Naive thymus-derived CD8-positive, alpha-beta T cell (primary cell): ENCODE measurements at places on chromosomes 6 and 20.
A peak's percentile ranks its signal among the peaks of the same experiment; 100 is the strongest.

DNA sequence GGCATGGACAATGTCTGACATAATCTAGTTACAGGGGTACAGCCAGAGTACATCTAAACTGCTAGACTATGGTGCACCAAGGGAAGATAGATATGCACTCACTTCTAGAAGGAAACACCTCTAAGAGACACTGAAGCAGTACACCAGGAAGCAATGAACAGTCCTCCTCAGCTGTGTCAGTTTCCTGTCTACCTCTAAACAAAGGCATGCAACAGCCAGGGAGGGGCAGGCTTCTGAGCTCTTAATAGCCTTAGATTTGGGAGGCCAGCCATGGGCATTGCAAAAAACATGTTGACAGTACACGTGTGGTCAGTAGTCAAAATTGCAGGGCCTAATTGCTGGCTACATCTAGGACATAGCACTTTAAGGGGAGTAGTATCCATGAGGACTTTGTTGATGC lies 21.4 kb downstream of the CRYBG1 start:
- H3K27me3 ChIP-seq: peaks cover 9% of the 10 kb centered on the region
- no peak for DNase-seq
- H3K36me3 ChIP-seq: no peaks in the 10 kb centered on the region
- no peak overlapping the region for H3K27ac ChIP-seq

GRCh38 chr20:33499355-33499754 lies 9.5 kb downstream of the CBFA2T2 start:
- no peaks in the 10 kb centered on the region for H3K27me3 ChIP-seq
- peaks cover 35% of the 10 kb centered on the region for H3K4me1 ChIP-seq
- peaks cover 12% of the 10 kb centered on the region for H3K36me3 ChIP-seq
- H3K27ac ChIP-seq: no peak overlapping the region
- no peak for DNase-seq

- no peak for DNase-seq
- no peaks in the 10 kb centered on the region for H3K36me3 ChIP-seq
- no peak overlapping the region for H3K27ac ChIP-seq
- H3K27me3 ChIP-seq: peaks cover 8% of the 10 kb centered on the region
These were observed 83.4 kb downstream of the BMP6 start for GRCh38 chr6:7809346-7809745.

DNA sequence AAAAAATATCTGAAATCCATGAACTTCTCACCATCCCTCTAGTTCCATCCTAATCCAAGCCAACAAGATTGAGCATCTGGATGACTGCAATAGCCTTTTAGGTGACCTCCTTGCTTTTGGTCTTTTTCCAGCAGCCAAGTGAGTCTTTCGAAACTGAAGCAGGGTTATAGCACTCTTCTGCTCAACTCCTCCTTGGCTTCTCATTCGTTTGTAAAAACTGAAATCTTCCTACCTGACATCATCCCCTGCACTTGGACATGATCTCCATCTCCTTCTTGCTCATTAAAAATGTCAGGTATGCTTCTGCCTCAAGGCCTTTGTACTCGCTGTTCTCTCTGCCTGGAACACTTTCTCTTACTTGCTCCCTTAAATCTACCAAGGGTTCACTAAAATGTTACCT lies 46.0 kb downstream of the STX7 start:
- H3K27ac ChIP-seq: no peak overlapping the region
- H3K36me3 ChIP-seq: peaks cover 24% of the 10 kb centered on the region
- H3K4me3 ChIP-seq: no peak overlapping the region
- no peaks in the 10 kb centered on the region for H3K27me3 ChIP-seq
- no peaks in the 10 kb centered on the region for H3K4me1 ChIP-seq
- no peak for DNase-seq

- no peaks in the 10 kb centered on the region for H3K27me3 ChIP-seq
- DNase-seq: no peak
- H3K27ac ChIP-seq: no peak overlapping the region
These were observed 147.2 kb upstream of the SNX9 start for GRCh38 chr6:157675831-157676230.

DNA sequence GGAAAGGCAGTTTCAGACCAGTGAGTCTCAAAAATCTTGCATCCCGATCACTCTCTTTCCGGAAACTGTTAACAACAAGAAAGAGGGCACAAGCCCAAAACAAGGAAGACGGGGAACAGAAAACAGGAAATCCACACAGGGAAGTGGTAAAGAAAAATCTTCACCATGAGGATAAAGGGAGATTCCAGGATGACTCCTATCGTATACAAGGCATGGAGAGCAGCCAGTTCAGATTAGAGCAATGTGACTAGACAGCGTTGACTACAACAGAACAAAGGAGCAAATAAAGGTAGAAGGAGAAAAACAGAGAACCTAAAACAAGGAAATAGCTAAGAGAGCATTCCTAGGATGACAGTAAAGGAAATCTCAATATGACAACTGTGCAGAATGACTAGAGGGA lies 26.5 kb downstream of the VNN1 start:
- H3K36me3 ChIP-seq: no peaks in the 10 kb centered on the region
- no peak overlapping the region for H3K4me3 ChIP-seq
- H3K27ac ChIP-seq: no peak overlapping the region
- peaks cover 34% of the 10 kb centered on the region for H3K27me3 ChIP-seq

GRCh38 chr6:96301781-96302180 lies 219.8 kb upstream of the UFL1 start:
- no peaks in the 10 kb centered on the region for H3K36me3 ChIP-seq
- peaks cover 2% of the 10 kb centered on the region for H3K27me3 ChIP-seq
- DNase-seq: no peak
- no peaks in the 10 kb centered on the region for H3K4me1 ChIP-seq
- H3K27ac ChIP-seq: no peak overlapping the region

DNA sequence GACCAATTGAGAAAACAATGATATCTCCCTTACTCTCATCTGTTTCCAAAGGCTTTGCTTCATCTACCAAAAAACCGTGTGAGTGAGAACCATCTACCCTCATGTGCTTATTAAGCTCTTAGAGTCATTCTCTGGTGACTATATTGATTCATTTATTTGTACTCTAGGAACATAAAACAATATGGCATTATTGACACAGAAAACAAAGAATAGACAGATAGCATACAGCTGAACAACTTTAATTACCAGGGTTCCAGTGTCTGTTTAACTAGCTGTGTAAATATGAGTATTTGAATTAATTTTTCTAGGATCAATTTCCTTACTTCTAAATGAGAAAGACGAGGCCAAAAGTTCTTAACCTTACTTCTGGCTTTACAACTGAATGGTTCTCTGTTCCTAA lies 31.3 kb upstream of the HEY2 start:
- H3K27me3 ChIP-seq: peaks cover 18% of the 10 kb centered on the region
- H3K4me1 ChIP-seq: no peaks in the 10 kb centered on the region
- no peak for DNase-seq
- H3K27ac ChIP-seq: no peak overlapping the region
- H3K4me3 ChIP-seq: no peak overlapping the region

DNA sequence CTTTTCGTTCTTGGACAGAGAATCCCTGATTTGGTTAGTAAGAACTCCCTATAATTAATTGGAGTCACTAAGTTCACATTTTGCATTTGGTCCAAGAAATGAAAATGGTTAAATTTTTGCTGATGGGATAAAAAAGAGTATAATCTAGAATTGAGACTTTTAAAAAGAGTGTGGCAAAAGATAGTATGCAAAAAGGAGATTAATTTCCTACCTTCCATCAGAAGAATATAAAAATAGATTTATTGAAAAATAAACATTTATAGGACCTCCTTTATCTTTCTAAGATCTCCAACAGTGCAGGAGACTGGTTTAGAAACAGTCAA lies 105.5 kb upstream of the EEF1E1 start:
- DNase-seq: no peak
- no peaks in the 10 kb centered on the region for H3K36me3 ChIP-seq
- no peak overlapping the region for H3K27ac ChIP-seq
- H3K4me3 ChIP-seq: no peak overlapping the region
- H3K4me1 ChIP-seq: no peaks in the 10 kb centered on the region

GRCh38 chr6:137334884-137335283 lies 115.7 kb upstream of the IFNGR1 start:
- H3K4me3 ChIP-seq: no peak overlapping the region
- no peak overlapping the region for H3K27ac ChIP-seq
- no peaks in the 10 kb centered on the region for H3K36me3 ChIP-seq

- peak overlapping the region; percentile 98 for H3K27ac ChIP-seq
- H3K4me1 ChIP-seq: peaks cover 85% of the 10 kb centered on the region
- no peaks in the 10 kb centered on the region for H3K27me3 ChIP-seq
- H3K4me3 ChIP-seq: peak overlapping the region; percentile 82
- DNase-seq: no peak
- H3K36me3 ChIP-seq: peaks cover 7% of the 10 kb centered on the region
These were observed 10.4 kb downstream of the HIVEP2 start for GRCh38 chr6:142934599-142934998.

DNA sequence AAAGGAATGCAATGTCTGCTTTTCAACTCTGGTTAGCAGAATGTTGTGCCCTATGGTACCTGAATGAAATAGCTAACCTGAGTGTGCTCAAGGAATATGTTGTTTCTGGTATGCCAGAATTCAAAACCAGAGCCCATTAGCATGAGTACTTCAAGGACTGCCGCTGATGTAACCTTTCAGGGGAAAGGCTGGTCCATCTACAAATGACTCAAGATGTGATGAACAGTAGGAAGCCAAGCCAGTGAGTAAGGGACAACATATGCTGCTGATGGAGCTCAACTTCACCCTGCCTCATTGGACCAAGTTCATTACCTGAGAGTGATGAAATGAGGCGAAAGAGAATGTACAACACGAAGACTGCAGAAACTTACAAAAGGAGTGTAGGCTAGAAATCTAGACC lies 95.7 kb upstream of the BMP2 start:
- H3K4me1 ChIP-seq: no peaks in the 10 kb centered on the region
- no peaks in the 10 kb centered on the region for H3K36me3 ChIP-seq
- H3K27me3 ChIP-seq: no peaks in the 10 kb centered on the region
- no peak for DNase-seq
- no peak overlapping the region for H3K4me3 ChIP-seq
- H3K27ac ChIP-seq: no peak overlapping the region

- no peaks in the 10 kb centered on the region for H3K36me3 ChIP-seq
- no peak overlapping the region for H3K4me3 ChIP-seq
- no peak for DNase-seq
These were observed 87.1 kb downstream of the PSMG4 start for GRCh38 chr6:3345836-3346235.

- no peaks in the 10 kb centered on the region for H3K36me3 ChIP-seq
- peaks cover 16% of the 10 kb centered on the region for H3K4me1 ChIP-seq
- H3K4me3 ChIP-seq: no peak overlapping the region
- H3K27ac ChIP-seq: peak overlapping the region; percentile 71
These were observed 23.5 kb downstream of the METTL24 start for GRCh38 chr6:110334423-110335180.

- H3K27me3 ChIP-seq: no peaks in the 10 kb centered on the region
- no peak overlapping the region for H3K4me3 ChIP-seq
- H3K27ac ChIP-seq: no peak overlapping the region
- no peaks in the 10 kb centered on the region for H3K4me1 ChIP-seq
These were observed 211.9 kb downstream of the ZNF217 start for GRCh38 chr20:53381568-53382262.

GRCh38 chr6:100461278-100461916 lies 3.3 kb downstream of the SIM1 start:
- no peak for DNase-seq
- peaks cover 70% of the 10 kb centered on the region for H3K27me3 ChIP-seq
- no peak overlapping the region for H3K4me3 ChIP-seq
- no peak overlapping the region for H3K27ac ChIP-seq
- H3K4me1 ChIP-seq: peaks cover 16% of the 10 kb centered on the region

- no peak for DNase-seq
- H3K36me3 ChIP-seq: no peaks in the 10 kb centered on the region
These were observed 33.5 kb downstream of the TGM3 start for GRCh38 chr20:2329286-2329685.

DNA sequence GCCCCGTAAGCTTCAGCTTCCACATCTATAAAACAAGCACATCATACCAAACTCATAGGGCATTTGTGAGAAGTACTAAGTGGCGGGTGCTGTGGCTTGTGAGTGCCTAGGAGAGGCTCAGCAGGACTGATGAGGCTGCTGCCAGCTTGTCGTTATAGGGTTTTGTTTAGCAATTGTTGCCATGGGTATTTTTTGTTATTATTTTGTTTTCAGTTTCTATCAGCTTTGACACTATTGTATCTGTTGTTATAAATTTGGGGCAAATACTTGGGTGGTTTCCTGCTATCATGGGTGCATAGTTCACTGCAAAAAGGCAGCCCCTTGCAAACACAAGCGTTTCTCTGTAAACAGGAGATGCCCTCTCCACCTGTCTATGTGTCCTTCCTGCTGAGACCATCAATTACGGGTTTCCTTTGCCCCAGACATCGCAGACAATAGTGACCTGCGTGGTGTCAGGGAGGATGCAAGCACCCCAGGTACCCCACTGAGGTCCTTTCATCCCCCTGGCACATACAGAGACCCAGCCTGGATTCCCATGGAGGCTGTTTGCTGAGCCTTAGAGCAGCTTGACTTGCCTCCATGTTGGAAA lies 3.1 kb upstream of the CCDC167 start:
- H3K27me3 ChIP-seq: no peaks in the 10 kb centered on the region
- peak overlapping the region; percentile 99 for H3K27ac ChIP-seq
- peaks cover 43% of the 10 kb centered on the region for H3K4me1 ChIP-seq
- DNase-seq: peak; percentile 24

GRCh38 chr6:158970640-158971275 lies 29.2 kb downstream of the RSPH3 start:
- H3K4me3 ChIP-seq: no peak overlapping the region
- DNase-seq: no peak
- H3K36me3 ChIP-seq: peaks cover 5% of the 10 kb centered on the region
- H3K4me1 ChIP-seq: peaks cover 3% of the 10 kb centered on the region
- no peak overlapping the region for H3K27ac ChIP-seq

DNA sequence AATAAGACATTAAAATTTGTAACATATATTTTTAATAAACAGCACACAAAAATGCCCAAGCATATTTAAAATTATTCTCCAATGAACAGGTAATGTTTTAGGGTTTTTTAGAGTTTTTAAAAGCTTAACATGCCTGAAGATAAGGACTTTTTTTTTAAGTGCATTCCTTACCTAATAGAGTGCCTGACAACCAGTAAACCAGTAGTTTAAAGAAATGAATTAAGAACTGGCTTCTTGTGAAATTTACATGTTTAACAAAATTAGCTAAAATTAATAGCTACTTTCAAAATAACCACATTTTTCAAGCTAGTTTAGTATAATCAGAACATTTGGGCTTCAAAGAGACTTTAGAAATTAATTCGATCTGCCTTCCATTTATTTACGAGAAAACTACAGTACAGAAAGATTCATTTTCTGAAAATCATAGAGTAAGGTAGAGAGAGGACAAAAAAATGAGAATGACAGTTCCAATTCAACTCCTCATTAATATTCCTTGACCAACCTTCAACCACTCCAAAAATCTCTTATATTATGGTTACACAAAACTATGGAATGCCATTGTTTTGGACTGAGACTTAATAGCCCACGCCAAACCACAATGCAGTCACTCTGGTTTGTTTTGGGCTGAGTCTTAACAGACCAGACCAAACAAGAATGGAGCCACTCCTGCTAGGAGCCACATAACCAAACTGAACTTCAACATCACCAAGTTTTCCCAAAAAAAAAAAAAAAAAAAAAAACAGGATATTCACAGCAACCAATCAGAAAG lies 5.7 kb upstream of the PLN start:
- H3K4me1 ChIP-seq: peaks cover 53% of the 10 kb centered on the region
- no peak overlapping the region for H3K27ac ChIP-seq
- no peaks in the 10 kb centered on the region for H3K27me3 ChIP-seq
- DNase-seq: no peak
- H3K36me3 ChIP-seq: peaks cover 9% of the 10 kb centered on the region
- H3K4me3 ChIP-seq: no peak overlapping the region
